IPS DF 6.9 (cell line): ENCODE measurements at places on chromosomes 4 and X.
A peak's percentile ranks its signal among the peaks of the same experiment; 100 is the strongest.

DNA sequence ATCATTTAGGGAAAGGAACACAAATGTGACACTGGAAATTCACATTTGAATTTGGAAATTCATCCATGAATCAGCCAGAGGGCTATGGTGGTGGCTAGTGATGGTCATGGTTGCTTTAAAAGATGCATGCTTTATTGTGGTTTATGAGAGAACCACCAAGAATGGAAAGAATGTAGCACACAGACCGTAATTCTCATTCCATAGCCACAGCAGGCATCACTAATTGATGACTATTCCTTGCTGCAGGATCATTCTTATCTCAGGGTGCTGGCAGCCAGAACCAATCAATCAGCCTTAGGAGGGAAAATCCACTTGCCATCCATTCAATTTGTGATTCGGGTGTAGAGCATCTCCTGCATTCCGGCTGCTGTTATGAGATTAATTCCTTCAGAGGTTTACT lies 115.6 kb downstream of the DHRSX start:
- no peaks in the 10 kb centered on the region for H3K36me3 ChIP-seq
- no peak overlapping the region for H3K27ac ChIP-seq
- no peaks in the 10 kb centered on the region for H3K27me3 ChIP-seq

GRCh38 chr4:142984871-142985585 lies 138.9 kb upstream of the INPP4B start:
- peak; percentile 31 for DNase-seq
- H3K27me3 ChIP-seq = no peaks in the 10 kb centered on the region
- no peak overlapping the region for H3K4me3 ChIP-seq
- no peak overlapping the region for H3K27ac ChIP-seq

- H3K36me3 ChIP-seq = no peaks in the 10 kb centered on the region
- H3K4me1 ChIP-seq = no peaks in the 10 kb centered on the region
- no peak for DNase-seq
- H3K4me3 ChIP-seq = no peak overlapping the region
- no peaks in the 10 kb centered on the region for H3K27me3 ChIP-seq
- H3K27ac ChIP-seq = no peak overlapping the region
Measured at GRCh38 chr4:134935320-134935719, 733.7 kb upstream of the PABPC4L start.

DNA sequence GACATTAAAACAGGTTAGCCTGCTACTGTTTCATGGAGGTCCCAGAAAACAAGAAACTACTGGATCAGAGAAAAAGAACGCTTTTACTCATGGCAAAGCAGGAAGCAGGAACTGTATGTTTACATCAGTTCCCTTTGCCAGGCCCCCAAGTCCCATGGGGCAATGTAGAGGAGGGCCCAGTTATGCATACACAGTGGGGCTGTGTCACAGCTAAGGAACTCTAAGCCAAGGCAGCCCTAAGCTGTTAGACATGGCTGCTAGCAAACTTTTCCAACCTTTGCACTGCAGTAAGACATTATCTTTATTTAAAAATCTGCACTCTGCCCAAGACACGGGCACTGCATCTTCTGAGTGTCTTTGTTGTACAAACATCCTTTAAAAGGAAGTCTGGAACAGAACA lies 975.8 kb downstream of the C4orf33 start:
- no peaks in the 10 kb centered on the region for H3K36me3 ChIP-seq
- DNase-seq = no peak
